G401 (cell line): ENCODE measurements at places on chromosomes 1 and 21. TPM values are rescaled to one million over a fixed set of nuclear protein-coding genes. Genes with fewer than 3 reads are reported as not detected.
A peak's percentile ranks its signal among the peaks of the same experiment; 100 is the strongest.

CFAP74 gene
- total RNA-seq, result not detected in 2 replicates

RBBP5 gene
- 21.7 and 33.5 TPM in 2 replicates for total RNA-seq

GRCh38 chr1:203860396-203861025, 888 bp upstream of the SNRPE start:
- DNase-seq, result peak; percentile 31

SH2D1B gene
- total RNA-seq, result not detected in 2 replicates

DNA sequence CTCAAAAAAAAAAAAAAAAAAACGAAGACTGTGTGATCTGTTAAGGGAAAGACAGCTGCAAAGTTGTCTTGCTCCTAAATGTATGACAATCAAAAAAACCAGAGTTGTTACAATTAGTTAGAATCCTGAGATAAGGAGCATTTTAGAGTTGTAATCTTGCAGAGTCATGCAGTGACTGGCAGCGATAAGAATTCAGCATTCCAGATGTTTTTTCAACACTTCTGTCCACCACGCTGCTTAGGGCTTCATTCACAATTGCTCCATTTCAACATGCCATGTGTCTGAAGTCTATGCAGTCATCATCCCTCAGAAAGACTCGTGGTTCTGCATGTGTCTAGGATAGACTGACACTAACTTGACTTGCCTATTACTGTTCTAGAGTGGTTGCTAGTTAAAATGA, 102.4 kb upstream of the BACE2 start:
- no peak for DNase-seq

DNA sequence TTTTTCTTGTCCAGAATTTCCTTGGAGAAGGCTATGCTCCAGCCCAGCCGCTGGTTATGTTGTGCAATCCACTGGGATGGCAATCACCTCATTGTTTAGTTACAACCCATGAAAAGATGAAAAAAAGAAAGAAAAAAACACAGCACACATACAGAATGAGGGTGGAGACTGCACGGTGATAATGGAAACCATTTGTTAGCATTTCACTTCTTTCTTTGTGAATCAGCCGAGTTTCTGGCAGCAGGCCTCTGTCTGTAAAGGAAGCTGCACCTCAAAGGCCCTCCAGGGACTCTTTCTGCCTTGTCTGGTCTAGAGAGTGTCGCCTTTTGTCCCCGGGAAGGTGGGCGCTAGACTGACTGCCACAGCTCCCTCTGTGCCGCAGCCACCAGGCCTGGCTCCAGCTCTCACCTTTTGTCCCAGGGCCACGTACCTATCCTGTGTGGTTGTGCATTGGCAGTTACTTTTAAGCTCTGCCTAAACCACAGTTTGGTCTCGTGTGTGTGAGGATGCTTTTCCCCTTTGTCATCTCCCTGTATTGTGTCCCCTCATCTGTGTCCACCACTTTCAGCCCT, 35.6 kb downstream of the NGF start:
- no peak for DNase-seq

GRCh38 chr1:162364498-162364897, 12.2 kb downstream of the SPATA46 start:
- no peak for DNase-seq

DNA sequence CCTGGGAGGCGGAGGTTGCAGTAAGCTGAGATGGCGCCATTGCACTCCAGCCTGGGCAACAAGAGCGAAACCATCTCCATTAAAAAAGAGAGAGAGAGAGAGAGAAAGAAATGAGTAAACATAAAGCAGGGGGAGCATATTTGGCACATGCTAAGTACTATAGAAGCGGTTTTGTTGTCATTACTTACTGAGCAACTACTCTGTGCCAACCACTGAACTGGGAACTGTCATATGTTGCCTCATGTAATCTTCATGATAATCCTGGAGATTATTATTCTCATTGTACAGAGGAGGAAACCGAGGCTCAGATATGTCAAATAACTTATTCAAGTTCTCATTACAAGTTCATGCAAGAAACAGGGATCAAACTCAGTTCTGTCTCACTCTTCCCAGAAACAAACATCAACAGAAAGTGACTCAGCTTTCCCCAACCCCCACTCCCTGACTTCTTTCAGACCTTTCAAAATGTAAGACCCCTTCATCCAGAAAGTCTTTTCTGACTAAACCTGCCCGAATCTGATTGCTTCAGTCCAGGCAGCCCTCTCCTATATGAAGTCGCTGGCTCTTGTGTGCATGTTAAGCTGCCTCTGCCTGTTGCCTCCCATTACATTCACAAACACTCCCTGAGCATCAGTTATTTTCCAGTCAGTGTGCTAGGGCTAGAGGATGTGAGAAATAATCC, 23.5 kb downstream of the LAMB3 start:
- no peak for DNase-seq

DNA sequence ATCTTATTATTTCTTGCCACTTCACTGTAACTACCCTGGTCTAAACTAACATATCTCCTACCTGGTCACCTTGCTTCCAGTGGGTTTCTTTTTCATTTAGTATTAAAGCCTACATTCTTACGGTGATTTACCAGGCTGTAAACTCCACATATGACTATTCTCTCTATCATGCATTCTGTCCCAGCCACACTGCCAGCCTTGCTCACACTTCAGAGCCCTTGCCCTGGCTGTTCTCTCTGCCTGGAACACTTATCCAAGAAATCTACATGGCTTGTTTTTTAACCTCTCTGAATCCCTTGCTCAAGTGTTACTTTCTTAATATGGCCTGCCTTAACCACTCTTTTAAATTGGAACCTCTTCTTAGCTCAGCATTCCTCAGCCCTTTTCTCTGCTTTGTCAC, 212.7 kb downstream of the GPR52 start:
- DNase-seq, result no peak

DNA sequence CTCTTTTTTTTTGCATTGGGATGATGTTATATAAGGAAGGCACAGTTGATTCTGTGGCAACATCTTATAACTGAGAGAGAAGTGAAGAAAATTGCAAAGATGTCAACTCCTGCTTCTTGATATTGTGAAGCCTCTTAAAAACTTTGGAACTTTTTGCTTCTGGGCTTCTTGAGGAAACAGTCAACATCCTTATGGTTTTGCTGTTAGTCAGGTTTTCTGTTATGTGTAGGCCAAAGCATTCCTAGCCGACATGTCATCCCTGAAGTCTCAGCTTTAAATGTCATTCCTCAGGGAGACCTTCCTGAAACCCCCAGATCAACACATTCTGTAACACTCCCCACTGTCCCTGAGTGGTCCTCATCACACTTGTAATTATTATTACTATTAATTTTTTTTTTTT, 12.6 kb downstream of the FALEC start:
- no peak for DNase-seq

AMY1A gene
- not detected in 2 replicates for total RNA-seq

GRCh38 chr1:88175631-88176226, 508.3 kb upstream of the PKN2 start:
- DNase-seq, result no peak

- DNase-seq, result no peak
Observed at GRCh38 chr1:3838788-3839187, 18.2 kb downstream of the CEP104 start.

DNA sequence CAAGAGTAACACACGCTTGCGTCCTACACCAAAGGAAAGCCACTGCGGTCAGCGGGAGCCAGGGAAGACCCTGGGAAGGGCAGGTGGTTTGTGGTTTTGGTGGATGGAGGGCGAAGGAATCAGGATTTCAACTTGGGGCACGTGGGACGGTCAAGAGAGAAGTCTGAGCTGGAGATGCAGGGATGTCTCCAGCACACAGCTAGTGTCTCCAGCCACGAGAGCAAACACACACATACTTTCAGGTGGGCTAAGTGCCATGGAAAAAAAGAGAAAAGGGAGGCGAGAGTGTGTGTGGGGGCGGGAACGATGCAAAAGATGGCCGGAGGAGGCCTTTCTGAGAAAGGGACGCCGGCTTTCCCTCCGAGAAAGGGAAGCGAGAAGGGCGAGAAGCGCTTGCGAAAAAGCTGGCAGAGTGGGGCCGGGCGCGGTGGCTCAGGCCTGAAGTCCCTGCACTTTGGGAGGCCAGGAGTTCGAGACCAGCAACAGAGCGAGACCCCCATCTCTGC, 1.4 kb upstream of the SRRM1 start:
- DNase-seq, result peak; percentile 18

GRCh38 chr1:224333939-224334786, 4.2 kb upstream of the NVL start:
- no peak for DNase-seq

ADORA1 gene
- total RNA-seq, result 8.4 and 13.2 TPM in 2 replicates

- DNase-seq, result no peak
Observed at GRCh38 chr1:173986951-173987350, 35.2 kb downstream of the RC3H1 start.

- DNase-seq, result peak; percentile 43
Observed at GRCh38 chr1:247112479-247112781, 8.3 kb upstream of the ZNF669 start.

PIGK gene
- total RNA-seq, result 23.1 and 25.1 TPM in 2 replicates

GRCh38 chr1:90952906-90953305, 68.9 kb downstream of the ZNF644 start:
- DNase-seq, result no peak

DNA sequence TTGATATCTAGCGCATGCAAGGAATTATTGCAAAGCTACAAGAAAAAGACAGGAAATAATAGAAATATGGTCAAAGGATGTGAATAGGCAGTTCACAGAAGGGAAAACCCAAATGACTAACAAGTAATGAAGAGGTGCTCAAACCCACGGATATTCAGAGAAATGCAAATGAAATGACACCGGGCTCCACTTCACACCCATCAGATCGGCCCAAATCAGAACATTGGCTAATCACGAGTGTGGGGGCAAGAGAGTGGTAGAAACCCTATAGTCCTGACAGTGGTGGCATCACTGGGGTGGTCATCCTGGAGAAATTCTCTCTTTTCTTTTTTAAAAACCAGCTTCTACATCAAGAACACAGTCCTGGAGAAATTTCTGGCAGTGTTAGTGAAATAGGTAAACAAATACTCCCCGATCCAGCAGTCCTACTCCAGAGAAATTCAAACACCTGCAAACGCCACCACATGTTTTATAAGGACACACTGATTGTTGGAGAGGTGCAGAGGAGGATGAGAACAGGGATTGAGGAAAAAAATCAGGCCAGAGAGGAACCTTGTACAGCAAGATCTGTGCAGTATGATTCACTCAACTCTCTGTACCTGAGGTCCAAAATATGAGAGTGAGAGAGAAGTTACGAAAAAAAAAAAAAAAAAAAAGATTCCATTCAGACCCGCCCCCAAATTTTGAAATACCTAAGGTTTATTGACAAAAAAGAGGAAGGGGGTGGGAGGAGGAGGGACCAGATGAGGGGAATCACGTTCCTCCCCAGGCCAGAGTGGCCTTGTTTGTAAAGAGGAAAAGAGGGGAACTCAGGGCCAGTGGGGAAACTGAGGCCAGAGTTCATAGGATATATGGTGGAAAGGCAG, 9.2 kb upstream of the TNFRSF1B start:
- DNase-seq, result no peak

GRCh38 chr1:4755301-4755845, 101.0 kb downstream of the AJAP1 start:
- DNase-seq, result no peak

PDE9A gene
- 5.7 and 10.5 TPM in 2 replicates for total RNA-seq

DNA sequence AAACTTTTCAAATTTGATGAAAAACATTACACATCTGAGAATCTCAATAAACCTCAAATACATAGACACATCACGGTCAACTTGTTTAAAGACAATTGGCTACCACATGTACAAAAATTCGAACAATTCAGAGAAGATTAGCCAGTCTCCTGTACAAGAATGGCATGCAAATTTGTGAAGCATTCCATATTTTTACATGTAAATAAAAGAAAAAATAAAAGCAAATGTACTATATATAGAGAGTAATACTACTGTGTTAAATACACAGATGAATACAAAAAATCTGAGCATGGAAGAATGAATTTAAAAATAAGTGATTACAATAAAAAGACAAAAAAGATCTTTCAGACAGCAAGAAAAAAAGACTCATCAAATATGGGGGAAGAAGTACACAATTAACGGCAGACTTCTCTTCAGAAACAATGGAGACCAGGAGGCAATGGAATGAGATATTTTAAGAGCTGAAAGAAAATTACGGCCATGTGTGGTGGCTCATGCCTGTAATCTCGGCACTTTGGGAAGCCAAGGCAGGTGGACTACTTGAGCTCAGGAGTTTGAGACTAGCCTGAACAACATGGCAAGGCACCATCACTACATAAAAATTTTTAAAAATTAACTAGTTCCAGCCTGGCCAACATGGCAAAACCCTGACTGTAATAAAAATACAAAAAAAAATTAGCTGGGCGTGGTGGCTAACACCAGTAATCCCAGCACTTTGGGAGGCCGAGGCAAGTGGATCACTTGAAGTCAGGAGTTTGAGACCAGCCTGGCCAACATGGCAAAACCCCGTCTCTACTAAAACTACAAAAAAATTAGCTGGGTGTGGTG, 23.2 kb downstream of the HAX1 start:
- DNase-seq, result no peak

- no peak for DNase-seq
Observed at GRCh38 chr21:15000081-15000480, 64.7 kb downstream of the NRIP1 start.

DNA sequence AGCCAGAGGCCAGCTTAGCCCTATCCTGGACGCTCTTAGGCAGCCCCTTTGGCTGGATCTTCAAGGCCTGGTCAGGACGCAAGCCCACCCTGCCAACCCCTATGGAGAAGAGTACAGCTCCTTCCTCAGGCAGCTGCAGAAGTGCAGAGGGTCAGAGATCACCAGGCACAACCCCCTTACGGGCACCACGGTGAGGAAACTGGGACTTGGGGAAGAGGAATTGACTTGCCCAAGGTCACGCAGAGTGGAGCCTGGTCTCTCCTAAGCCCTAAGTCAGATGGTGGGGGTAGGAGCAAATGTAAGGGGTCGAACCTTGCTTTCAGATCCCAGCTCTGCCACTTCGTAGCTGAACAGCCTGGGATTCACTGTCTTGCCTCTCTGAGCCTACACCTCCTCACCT, 3.7 kb downstream of the E2F2 start:
- no peak for DNase-seq

DNA sequence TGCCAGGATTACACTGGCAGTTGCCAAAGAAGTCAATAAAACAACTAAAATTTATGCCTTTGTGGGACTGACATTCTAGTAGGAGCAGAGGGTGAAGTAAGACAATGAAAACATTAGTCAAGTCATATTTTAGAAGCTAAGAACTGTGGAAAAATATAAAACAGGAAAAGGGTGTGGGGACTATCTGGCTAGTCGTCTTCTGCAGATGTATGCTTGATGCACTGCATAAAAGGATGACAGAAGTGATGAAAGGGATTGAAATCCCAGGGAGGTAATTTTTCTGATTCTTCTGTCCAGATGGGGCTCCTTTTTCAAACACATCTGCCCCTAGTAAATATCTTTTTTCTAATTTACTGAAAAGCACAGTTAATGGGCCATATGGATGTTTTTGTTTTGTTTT, 706.3 kb downstream of the ADGRL2 start:
- DNase-seq, result no peak

CHRNB2 gene
- not detected in 2 replicates for total RNA-seq

GRCh38 chr1:99348397-99349132, 84.3 kb downstream of the PLPPR4 start:
- no peak for DNase-seq

- no peak for DNase-seq
Observed at GRCh38 chr1:43864111-43865045, 69.2 kb upstream of the ARTN start.
